Stimulated activated CD4-positive, alpha-beta T cell treated with anti-CD3 and anti-CD28 coated beads, Interleukin-15, amount 100 ng/mL, for 24 hours (primary cell): ENCODE measurements at places on chromosomes 11 and 22.

DNA sequence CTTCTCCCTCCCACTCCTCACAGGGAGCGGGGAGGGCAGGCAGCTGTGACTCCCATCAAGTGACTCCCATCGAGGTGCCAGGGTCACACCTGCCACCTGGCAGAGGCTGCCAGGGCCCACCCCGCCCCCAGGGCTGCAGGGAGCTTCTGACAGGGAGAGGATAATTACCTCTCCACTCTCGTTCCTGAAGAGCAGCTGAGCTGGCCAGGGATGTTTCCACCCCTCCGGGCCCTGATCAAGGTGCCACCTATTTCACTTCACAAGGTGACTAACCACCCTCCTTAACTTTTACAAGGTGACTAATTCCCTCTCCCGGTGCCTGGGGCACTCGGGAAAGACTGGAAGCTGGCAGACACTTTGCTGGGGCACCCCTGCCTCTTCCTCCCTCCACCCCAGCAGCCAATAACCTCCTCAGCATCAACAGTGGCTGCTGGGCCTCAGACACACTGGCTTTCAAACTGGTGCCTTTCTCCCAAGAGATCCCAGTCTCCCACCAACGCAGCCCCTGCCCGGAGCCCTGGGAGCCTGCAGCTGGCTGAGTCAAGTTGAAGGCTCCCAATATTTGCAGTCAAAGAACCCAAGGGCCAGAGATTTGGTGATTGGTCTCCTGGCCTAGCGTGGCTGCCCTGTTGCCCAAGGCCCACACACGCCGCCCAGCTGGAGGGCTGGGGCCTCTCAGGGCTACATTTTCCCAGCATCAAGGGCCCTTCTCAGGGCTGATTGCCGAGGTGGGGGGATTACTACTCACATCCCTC, 22.0 kb upstream of the MYRF start:
- DNase-seq: no peak

DNA sequence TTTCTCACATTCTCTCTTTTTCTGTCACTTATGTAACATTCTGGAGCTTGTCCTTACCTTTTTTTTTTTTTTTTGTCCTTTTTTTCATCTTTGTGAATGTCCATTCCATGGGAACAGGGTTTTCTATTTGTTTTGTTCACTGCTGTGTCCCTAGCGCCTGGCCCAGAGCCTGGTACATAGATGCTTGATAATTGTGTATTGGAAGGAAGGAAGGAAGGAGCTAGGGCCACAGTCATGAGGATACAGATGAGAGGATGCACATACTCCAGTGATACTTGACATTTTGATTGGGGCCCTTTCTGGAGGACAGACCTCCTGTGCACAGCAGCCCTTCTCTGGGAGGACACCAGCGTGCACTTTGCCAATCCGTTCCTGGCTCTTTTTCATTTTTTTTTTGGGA, 68.9 kb downstream of the KIAA1671 start:
- DNase-seq: no peak

DNA sequence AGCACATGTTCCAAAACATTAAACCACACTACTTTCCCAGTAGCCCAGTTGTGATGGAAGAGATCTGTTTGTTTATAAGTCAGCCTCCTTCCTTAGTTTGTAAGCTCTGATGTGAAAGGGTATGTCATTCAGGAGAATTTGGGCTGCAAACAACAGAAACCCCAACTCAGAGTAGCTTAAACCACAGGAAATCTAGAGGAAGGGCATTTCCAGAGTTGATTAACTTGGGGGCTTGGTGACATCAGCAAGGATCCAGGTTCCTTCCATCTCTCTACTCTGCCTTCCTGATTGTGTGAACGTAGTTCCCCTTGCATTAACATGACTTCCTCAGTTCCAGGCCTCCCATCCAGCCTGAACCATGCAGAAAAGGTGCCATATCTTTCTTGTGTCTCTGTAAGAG, 6.5 kb upstream of the FJX1 start:
- no peak for DNase-seq

DNA sequence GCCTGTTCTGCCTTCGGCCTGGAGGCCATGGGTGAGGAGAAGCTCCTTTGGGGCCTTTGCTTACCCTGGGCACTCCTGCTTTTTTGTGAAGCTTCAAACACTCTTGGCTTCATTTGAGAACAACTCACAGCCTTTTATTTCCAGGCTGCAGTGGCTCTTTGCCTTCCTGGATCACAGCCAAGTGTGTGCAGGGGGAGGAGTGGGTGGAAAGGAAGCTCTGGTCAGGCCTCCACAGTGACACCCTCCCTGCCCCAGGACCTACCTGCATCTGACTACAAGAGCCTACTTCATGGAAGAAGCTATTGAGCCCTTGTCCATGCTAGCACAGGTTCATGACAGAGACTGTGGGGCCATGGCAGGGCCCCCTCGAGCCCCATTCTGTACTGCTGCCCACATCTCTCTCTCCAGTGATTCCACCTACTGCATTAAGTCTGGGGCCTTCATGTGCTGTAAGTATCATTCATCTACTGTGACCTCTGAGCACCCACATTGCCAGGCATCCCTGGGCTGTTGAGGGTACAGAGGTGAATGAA, 52.3 kb downstream of the GAB4 start:
- peak; percentile 12 for DNase-seq

DNA sequence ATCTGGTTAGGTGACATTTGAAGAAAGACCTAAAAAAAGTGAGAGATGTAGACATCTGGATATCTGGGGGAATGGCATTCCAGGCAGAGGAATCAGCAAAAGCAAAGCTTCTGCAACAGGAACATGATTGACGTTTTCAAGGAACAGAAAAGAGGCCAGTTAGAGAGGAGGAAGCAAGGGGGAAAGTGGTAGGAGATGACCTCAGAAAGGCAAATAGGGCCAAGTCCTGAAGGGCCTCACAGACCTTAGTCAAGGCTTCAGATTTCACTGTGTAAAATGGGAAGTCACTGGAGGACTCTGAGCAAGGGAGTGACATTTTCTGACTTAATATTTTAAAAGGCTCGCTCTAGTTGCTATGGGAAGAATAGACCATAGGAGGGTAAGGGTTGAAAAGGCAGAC, 9.7 kb downstream of the DEUP1 start:
- no peak for DNase-seq
